ENCODE measurements at places on chromosomes 3 and 15. TPM values are rescaled to one million over a fixed set of nuclear protein-coding genes. Genes with fewer than 3 reads are reported as not detected.

DNA sequence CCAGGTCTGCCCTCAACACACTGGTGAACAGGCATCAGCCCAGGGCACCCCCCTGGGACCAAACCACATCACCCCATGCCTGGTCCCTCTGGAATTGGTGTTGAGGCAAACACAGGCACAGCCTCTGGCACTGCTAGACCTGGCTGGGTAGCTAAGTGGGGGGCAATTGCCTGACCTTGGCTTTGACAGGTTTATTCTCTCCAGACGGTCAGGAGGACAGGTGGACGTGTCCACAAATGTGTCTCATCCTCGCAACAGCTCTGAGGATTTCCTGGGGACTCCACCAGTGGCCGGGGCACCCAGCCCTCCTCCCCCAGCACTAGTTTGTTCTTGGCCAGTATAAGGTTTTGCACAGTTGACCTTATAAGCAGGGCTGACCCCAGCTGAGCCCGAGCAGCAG is 31.3 kb downstream of the TKT start:
- H3K27ac ChIP-seq = no peak overlapping the region
- peaks cover 49% of the 10 kb centered on the region for H3K36me3 ChIP-seq
- no peak overlapping the region for H3K4me3 ChIP-seq
- H3K27me3 ChIP-seq = no peaks in the 10 kb centered on the region

DNA sequence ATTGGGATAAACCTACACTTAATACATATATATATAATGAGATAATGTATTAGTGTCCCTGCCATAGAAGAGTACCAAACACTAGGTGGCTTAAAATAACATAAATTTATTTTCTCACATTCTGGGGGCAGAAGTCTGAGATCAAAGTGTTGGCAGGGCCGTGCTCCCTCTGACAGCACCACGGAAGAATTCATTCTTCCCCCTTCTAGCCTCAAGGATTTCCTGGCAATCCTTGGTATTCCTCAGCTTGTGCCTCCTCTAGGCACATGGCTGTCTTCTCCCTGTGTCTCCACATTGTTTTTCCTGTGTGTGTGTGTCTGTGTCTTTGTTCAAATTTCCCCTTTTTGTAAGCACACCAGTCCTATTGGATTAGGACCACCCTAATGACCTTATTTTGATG is 115.2 kb upstream of the AGBL1 start:
- no peaks in the 10 kb centered on the region for H3K36me3 ChIP-seq
- no peak for DNase-seq
- H3K27me3 ChIP-seq = no peaks in the 10 kb centered on the region
- no peaks in the 10 kb centered on the region for H3K4me1 ChIP-seq

DNA sequence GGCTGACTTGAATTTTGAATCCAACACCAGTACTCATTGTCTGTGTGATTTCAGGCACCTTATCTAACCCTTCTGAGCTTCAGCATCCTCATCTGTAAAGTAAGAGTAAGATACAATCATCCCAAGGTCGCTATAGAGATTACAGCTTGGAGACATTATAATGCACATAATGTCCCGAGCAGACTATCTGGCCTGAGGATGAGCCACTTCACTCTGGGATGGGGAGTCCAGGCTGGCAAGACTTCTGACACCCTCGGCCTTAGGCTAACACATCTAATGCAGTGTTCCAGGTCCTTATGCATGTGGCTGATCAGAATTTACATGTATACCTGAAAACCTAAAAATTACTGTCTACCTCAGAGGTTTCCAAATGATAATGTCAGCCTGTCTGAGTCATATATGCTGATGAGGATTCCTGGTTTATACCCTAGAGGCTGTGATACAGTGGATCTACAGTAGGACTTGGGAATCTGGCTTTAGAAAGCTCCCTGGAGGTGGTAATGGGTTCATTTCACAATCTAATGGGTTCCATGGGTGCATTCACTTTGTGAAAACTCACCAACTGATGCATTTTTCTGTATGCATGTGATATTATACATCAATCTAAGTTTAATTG is 229.0 kb upstream of the SLCO3A1 start:
- H3K4me1 ChIP-seq = peaks cover 5% of the 10 kb centered on the region
- no peak overlapping the region for H3K27ac ChIP-seq
- no peaks in the 10 kb centered on the region for H3K36me3 ChIP-seq
- DNase-seq = no peak

- no peaks in the 10 kb centered on the region for H3K36me3 ChIP-seq
- H3K4me1 ChIP-seq = no peaks in the 10 kb centered on the region
- no peaks in the 10 kb centered on the region for H3K27me3 ChIP-seq
- no peak overlapping the region for H3K4me3 ChIP-seq
- H3K27ac ChIP-seq = no peak overlapping the region
These were observed 40.9 kb downstream of the MUC20 start for GRCh38 chr3:195761567-195762248.

DNA sequence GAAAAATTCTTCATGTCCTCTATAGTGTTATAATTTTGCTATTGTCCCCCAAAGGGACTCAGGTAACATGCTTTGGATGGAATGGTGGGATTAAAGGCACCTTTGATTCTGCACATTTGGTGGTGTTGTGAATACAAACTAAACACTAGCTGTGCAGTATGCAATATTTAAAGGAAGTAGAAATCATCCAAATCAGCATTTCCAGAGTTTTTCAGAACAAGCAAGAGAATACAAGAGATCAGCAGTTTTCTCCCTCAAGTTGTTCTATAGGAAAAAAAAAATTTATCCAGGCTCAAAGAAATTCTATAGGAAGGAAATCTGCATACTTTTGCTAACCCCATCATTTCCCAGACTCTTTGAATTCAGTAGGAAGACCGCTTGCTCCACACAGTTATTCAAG is 10.2 kb upstream of the ADIPOQ start:
- DNase-seq = no peak
- H3K4me1 ChIP-seq = no peaks in the 10 kb centered on the region
- H3K27me3 ChIP-seq = no peaks in the 10 kb centered on the region
- H3K27ac ChIP-seq = no peak overlapping the region
- no peaks in the 10 kb centered on the region for H3K36me3 ChIP-seq

DNA sequence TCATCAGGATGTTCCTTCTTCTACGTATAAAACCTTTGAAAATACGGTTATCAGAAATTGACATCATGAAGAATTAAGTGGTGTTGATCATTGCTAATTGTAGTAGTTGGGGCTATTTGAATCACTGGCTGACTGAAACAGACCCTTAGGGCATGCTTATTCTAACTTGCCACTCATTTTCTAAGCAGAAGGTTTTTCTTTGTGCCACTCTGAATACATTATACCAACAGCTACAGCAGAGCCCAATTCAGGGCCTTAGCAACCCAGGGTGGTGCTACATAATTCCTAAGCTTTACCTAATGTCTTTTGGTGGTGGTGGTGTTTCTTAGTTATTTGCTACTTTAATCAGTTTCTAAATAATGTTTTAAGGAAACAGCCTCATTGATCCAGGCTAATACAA is 524.2 kb downstream of the NLGN1 start:
- no peak for DNase-seq
- H3K27ac ChIP-seq = no peak overlapping the region
- no peak overlapping the region for H3K4me3 ChIP-seq
- H3K27me3 ChIP-seq = no peaks in the 10 kb centered on the region
- no peaks in the 10 kb centered on the region for H3K4me1 ChIP-seq
- H3K36me3 ChIP-seq = no peaks in the 10 kb centered on the region

ARGFX gene
- not detected for total RNA-seq

ITPKA gene
- total RNA-seq = 1.1 TPM

ERICH6 gene
- not detected for total RNA-seq

CCDC191 gene
- 3.9 TPM for total RNA-seq

GLT8D1 gene
- 19.6 TPM for total RNA-seq

GNAT1 gene
- total RNA-seq = not detected
